GM04503 (cell line): ENCODE measurements at places on chromosomes 11 and 22.
A peak's percentile ranks its signal among the peaks of the same experiment; 100 is the strongest.

- no peak for DNase-seq
Measured at GRCh38 chr22:30423301-30423958, 2.1 kb upstream of the MTFP1 start.

GRCh38 chr11:8312986-8313385 is 49.3 kb upstream of the LMO1 start:
- no peak for DNase-seq

DNA sequence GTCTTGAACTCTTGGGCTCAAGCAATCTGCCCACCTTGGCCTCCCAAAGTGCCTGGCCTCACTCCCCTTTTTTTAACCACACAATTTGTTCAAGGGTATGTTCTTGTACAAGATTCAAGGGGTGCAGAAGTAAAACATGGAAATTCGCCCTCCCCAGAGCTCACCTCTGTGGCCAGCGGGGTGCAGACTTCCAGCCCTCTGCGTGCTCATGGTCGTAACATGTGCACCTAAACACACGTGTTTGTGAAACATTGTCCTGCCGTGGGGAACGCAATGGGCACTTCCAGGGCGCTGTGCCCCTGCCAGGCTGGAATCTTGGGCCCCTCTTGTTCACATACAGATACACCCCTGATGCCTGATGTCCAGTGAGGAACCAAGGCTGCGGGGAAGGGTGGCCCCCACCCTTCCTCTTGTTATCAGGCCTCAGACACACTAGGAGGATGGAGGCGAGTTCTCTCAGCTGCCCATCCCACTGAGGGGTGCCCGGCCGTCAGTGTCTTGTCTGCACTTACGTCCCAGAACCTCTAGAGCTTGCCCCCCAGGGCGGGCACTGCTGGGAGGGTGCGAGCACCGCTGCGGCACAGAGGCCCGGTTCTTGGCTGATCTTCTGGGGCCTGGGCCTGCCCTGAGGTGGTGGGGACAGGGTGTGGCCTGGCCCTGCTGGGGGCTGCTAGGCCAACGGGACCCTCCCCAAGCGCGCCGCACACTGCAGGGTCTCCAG is 4.1 kb upstream of the EPS8L2 start:
- DNase-seq, result no peak

DNA sequence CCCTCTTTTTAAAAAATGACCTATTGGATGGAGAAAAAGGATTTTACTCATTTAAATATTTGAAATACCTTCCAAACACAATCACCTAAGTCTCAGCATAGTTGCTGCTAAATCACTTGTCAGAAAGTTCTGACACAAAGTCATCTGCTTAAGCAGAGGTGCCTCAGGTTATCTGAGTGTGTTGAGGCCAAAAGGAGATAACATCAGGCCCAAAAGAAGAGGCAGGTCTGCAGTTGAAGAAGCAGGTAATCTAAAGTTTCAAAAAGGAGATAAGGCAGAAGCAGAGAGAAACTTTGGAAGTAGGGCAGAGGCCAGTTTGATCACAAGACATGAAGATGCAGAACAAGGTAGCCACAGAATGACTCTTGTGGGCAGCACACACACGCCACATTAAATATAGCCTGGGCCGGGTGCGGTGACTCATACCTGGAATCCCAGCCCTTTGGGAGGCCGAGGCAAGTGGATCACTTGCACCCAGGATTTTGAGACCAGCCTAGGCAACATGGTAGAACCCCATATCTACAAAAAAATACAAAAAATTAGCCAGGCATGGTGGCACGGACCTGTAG is 175.7 kb upstream of the API5 start:
- DNase-seq, result no peak

GRCh38 chr22:24104307-24105012 is 76.8 kb upstream of the SUSD2 start:
- no peak for DNase-seq

GRCh38 chr11:38274031-38274430 is 1676.0 kb upstream of the RAG2 start:
- no peak for DNase-seq

GRCh38 chr22:20776624-20777405 is 2.9 kb downstream of the SERPIND1 start:
- DNase-seq, result no peak

- no peak for DNase-seq
Measured at GRCh38 chr11:40281052-40281580, 1178.3 kb downstream of the LRRC4C start.

DNA sequence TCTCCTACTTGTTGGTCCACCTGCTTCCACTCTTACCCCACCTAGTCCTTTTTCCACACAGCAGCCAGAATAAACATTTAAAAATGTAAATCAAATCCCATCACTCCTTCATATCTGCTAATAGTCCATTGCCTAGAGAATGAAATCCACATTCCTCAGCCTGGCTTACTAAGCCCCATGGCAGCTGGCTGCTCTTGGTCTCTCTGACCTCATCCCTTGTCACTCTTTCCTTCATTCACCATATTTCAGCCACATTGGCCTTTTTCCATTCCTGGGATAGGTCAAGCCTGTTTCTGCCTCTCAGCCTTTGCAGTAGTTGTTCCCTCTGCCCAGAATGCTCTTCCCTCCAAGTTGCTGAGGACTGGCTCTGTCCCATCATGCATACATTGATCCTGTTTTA is 512.8 kb downstream of the INSC start:
- no peak for DNase-seq

- no peak for DNase-seq
Measured at GRCh38 chr11:33500861-33501479, 199.7 kb downstream of the C11orf91 start.

DNA sequence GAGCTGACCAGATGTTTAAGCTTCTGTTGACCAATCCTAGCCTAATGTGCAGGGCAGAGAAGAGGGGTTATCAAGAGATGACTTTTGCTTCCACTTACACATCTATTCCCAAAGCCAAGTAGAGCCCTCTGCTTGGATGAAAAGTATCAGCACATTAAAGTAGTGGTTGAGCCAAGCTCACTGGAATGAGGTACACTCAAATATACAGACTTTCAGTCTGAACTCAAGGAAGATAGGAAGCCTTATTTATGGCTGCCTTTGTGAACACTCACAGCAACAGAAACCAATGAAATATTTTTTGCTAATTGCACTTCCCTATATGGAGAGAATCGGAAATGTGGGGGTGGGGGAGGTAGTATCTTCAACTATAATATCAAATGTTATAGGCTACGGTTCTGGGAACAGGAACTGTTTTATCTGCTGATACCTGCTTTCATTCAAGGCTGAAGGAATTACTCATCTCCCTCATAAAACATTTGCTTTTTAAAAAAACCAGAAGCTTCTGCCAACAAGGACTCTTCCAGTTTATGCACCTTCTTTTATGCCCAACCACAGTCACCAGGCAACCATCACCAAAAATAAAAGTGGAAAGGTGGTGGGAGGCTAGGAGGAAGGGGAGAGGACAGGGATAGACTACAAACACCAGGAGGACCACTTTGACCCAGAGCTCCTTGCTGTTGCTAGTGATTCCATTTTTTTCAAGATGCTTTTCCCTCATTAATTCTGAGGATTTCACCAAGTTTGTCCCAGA is 91.2 kb downstream of the CLPB start:
- DNase-seq, result no peak

DNA sequence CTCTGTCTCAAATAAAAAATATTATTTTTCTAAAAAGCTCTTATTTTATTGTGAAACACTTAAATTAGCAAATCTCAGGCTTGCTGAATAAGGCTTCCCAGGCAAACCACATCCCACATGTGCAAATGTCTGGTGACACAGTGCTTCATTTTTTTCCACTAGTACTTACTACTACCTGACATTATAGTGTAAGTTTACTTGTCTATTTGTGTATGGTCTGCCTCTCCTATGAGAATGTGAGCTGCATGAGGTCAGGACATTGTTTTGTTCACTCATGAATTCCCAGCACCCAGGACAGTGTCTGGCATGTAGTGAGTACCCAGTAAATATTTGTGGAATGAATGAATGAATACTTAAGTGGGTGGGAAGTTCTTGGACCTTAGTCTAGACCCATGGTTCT is 103.1 kb downstream of the PTPRJ start:
- no peak for DNase-seq

DNA sequence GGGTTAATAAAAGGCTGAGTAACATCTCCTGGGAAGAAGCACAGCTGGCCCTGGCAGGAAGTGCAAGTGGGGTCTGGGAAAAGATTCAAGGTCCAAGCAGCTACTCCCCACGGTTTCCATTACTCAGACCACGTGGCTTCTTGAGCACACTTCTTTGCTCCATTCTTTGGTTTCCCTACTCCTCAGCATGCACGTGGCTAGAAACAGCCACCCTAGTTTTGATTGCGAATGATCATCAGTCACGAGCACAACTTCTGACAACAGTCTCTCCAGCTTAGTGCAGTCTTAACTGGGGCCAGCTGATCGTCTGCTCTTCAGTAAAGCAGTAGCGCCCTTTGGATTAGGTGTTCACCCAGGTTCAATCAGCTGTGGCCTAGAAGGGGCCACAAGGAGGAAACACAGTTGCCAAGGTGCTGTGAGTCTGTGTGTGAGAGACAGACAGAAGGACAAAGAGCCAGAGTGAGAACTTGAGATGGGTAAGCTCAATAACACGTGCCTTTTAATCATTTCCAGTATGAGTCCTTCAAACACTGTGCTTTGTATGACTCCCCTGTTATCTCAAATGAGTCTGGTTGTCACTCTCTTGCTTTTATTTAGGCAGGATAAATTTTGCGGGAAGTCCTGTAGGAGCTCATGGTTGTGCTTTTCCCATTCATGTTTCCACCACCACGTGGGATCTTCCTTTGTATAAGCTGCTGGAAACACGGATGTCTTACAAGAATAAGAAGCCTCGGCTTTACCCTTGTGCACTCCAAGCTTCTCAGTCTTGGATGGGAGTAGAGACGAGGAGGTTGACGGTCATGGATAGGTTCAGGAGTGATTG is 901 bp upstream of the PARVA start:
- DNase-seq, result peak; percentile 51

DNA sequence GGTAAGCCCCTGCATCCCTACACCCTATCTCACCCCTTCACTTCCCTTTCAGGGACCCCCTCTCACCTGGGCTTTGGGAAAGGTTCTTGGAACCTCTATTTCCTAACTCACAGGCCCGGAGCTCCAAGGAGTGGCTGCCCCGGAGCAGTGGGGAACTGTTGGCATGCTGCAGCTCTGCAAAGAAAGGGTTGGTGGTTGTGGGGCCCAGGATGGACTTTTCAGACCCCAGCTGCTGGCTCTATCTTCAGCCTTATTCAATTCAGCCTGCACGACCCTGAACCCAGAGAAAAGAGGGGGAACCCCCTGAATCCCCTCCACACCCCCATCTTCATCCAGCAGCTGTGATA is 10.0 kb downstream of the ROBO4 start:
- DNase-seq, result no peak

DNA sequence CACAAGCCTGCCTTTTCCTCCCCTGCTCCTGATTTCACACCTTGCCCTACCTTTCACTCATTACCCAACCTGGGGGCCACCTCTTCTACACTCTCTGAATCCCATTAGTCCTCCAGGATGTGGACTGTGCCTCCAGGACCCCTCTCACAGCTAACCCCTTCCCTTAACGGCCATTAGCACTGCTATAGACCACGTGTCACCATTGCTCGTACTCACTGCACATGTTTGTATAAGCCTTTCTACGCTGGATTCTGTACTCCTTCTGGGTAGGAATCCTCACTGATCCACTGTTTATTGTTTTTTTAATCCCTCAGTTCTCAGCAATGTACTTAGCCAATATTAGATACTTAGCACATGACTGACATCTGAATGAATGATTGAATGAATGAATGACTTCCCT is 40.9 kb downstream of the KIRREL3 start:
- no peak for DNase-seq

GRCh38 chr11:7670641-7671040 is 2.7 kb downstream of the CYB5R2 start:
- no peak for DNase-seq

DNA sequence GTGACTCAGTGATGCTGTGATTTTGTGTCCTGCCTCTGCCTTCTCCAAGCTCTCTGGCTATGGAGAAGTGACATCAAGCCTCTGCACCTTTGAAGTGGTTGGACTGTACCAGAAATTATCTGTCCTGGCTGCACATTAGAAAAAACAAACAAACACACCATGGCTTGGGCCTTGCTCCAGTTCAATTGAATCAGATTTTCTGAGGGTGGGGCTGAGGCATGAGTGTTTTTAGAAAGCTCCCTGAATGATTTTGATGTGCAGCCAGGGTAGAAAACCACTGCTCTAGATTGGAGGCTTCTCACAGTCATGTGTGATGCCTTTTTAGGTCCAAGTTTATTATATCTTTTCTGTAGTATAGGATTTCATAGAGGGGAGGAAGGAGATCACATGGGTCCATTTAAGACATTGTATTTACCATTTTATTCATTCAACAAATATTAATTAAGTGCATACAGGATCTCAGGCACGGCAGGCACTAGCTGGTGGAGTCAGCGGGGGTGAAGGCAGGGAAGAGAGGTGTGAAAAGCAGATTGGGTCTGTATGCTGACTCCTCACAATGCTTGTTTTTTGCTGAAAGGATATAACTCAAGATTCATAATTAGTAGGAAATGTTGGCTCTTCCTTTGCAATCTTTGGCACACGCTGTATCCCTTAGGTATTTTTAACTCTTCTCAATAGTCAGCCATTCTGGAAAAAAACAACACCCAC is 7.1 kb upstream of the VSTM5 start:
- DNase-seq, result no peak

DNA sequence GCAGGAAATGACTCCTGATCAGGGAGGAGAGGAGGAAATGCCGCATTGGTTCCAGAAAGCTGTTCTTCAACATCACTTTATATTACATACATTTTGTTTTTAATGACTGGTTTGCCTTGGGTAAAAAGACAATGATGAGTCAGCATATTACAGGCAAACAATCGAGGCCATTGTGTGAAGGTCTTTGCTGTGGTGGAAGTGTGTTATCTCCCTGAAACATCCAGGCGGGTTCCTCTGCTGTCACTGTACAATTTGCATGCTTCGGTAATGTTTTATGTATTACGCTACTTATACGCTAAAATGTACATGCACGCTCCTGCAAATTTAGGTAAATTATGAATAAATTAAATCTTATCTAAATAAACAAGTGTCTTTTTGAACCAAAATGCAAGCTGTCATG is 161.1 kb downstream of the KIRREL3 start:
- no peak for DNase-seq

- peak; percentile 61 for DNase-seq
Measured at GRCh38 chr11:94557992-94558391, 9.2 kb upstream of the PIWIL4 start.

- DNase-seq, result no peak
Measured at GRCh38 chr11:112273066-112273465, 12.4 kb upstream of the PLET1 start.

GRCh38 chr22:46560696-46561295 is 23.4 kb upstream of the CELSR1 start:
- no peak for DNase-seq

DNA sequence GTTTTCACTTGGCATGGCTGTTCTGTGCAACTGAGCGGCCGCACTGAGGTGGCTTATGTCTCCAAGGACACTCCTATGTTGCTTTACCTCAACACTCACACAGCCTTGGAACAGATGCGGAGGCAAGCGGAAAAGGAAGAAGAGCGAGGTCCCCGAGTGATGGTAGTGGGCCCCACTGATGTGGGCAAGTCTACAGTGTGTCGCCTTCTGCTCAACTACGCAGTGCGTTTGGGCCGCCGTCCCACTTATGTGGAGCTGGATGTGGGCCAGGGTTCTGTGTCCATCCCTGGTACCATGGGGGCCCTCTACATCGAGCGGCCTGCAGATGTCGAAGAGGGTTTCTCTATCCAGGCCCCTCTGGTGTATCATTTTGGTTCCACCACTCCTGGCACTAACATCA is 2.1 kb downstream of the CLP1 start:
- DNase-seq, result no peak
